ENCODE measurements at places on chromosomes 2 and 18. TPM values are rescaled to one million over a fixed set of nuclear protein-coding genes. Genes with fewer than 3 reads are reported as not detected.

GRCh38 chr2:106012001-106012590 lies 182.0 kb downstream of the UXS1 start:
- no peaks in the 10 kb centered on the region for H3K27me3 ChIP-seq
- H3K36me3 ChIP-seq = no peaks in the 10 kb centered on the region
- H3K27ac ChIP-seq = no peak overlapping the region

DNA sequence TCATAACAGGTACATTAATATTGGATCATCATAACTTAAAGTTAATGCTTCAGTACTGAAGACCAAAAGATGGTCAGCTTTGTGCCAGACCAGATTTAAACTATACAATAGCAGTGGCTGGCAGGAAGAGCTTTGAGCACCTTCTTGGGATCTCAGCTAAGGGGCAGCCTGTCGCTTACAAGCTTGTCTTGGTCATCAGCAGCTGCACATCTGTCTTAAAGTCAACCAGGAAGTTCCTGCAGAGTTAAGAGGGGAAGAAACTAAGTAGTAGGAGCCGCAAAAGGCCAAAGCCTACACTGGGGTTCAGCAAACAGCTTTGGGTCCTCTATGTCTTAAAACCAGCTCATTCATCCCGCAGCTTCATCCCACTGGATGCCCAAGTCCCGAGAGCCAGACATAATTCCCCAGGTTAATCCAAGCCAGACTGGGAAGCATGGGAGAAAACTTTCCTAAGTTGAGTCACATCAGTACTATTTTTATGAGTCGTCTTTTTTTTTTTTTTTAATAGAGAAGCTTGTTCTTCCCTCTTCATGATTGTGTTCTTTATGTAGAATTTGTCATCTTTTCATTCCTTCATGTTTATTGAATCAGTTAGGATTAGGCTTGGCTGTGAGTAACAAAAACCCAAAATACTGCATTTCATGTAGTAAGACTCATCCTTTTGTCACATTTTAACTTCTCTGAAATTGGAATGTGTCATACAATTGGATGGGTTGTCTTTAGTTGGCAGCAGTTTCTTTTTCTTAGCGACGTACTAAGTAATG lies 59.3 kb downstream of the SERTAD2 start:
- H3K36me3 ChIP-seq = peaks cover 42% of the 10 kb centered on the region
- no peak overlapping the region for H3K4me3 ChIP-seq
- H3K27me3 ChIP-seq = no peaks in the 10 kb centered on the region
- DNase-seq = no peak
- H3K4me1 ChIP-seq = peaks cover 2% of the 10 kb centered on the region
- H3K27ac ChIP-seq = no peak overlapping the region

GRCh38 chr2:105373895-105374401 lies 24.9 kb downstream of the FHL2 start:
- H3K36me3 ChIP-seq = no peaks in the 10 kb centered on the region
- DNase-seq = no peak
- H3K4me3 ChIP-seq = no peak overlapping the region
- H3K27me3 ChIP-seq = no peaks in the 10 kb centered on the region
- peaks cover 68% of the 10 kb centered on the region for H3K4me1 ChIP-seq

DNA sequence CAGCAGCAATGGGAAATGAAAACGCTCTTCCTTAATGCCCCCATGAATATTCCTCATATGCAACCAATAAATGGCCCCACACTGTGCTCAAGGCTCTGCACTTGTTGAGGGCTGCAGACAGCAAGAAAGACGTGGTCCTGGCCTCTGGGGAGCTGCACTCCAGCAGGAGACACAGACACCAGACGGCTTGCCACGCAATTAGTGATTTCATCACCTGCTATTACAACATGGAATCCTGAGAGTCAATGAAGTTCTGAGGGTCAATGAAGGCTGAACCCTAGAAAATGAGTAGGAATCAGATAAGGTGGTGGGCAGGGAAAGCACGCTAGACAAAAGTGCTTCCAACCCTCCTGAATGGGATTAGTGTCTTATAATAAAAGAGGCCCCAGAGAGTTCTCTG lies 18.9 kb downstream of the CREG2 start:
- H3K27me3 ChIP-seq = no peaks in the 10 kb centered on the region
- H3K27ac ChIP-seq = no peak overlapping the region
- H3K4me1 ChIP-seq = no peaks in the 10 kb centered on the region
- DNase-seq = no peak
- H3K4me3 ChIP-seq = no peak overlapping the region

- H3K36me3 ChIP-seq = no peaks in the 10 kb centered on the region
- H3K4me3 ChIP-seq = no peak overlapping the region
- no peaks in the 10 kb centered on the region for H3K27me3 ChIP-seq
- DNase-seq = no peak
These were observed 119.9 kb downstream of the HNMT start for GRCh38 chr2:138084206-138084605.

DNA sequence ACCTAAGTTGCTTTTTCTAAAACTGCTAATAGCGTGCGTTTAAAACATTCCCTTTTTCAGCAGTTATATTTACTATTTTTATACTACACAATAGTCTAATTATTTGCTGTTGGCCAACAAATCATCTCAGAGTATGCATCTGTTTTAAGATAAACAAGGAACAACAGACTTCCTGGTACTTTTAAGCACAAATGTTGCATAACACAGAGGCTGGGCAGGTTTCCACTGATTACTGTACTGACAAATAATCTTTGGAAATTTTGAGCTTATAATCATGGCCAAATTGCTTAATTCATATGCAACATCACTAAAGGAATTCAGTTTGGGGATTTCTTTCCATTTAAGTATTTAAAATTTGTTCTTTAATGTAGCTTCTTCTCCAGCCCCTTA lies 737.4 kb upstream of the SALL3 start:
- DNase-seq = peak; percentile 68
- H3K27ac ChIP-seq = no peak overlapping the region
- H3K36me3 ChIP-seq = no peaks in the 10 kb centered on the region
- peaks cover 18% of the 10 kb centered on the region for H3K27me3 ChIP-seq
- H3K4me3 ChIP-seq = no peak overlapping the region
- H3K4me1 ChIP-seq = peaks cover 10% of the 10 kb centered on the region

The AQP12A gene
- not detected for total RNA-seq

The FSHR gene
- total RNA-seq = not detected

The ICOS gene
- 1.5 TPM for total RNA-seq
